EH (cell line): ENCODE measurements at places on chromosomes 6 and 20.

- DNase-seq, result no peak
These were observed 19.6 kb downstream of the MBOAT1 start for GRCh38 chr6:20192625-20193024.

DNA sequence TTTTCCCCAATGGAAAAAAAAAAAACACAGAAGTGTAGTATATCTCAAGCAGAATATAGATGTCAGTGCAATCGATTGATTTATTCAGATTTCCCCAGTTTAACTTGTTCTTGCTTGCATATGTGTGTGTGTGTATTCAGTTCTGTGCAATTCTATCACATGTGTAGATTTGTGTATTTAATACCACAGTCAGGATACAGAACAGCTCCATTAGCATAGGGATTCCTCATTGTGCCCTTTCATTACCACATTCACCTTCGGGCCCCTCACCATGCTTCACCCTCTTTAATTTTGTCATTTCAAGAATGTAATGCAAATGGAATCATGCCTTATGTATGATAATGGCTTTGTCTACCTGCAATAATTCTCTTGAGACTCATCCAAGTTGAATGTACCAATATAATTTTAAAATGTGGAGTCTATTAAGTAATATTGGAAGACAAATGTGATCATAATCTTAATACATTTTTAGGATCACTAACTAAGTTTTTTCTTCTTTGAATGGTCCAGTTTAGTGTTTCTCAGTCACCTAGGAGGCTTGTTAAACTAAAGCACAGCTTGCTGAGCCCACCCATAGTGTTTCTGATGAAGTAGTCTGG lies 187.9 kb downstream of the TENT5A start:
- DNase-seq, result no peak

DNA sequence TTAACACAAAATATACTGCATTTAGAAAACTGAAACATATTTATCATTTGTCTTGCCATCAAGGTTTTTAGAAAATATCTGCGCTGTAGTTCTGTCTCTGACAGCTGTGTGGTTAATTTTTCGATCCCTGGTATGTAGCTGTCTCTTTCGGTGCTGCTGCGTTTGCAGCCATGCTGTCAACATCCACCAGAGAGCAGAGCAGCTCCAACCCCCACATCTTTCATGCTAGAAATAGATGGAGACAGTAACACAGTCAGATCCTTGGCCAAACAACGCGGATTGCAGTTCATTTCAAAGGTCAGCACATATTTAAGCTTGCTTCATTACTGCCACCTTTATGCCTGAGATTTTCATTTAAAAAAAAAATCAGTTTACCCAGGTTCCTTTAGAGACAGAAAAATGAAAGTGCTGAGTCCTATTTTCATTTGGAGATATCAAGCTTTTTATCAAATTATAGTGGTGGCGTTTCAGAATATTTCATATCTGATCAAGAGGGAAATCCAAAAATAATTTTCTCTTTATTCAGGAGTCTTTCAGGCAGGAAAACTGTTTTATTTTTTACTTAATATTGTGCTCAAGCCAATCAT lies 157.7 kb upstream of the MMS22L start:
- DNase-seq, result peak; percentile 31

DNA sequence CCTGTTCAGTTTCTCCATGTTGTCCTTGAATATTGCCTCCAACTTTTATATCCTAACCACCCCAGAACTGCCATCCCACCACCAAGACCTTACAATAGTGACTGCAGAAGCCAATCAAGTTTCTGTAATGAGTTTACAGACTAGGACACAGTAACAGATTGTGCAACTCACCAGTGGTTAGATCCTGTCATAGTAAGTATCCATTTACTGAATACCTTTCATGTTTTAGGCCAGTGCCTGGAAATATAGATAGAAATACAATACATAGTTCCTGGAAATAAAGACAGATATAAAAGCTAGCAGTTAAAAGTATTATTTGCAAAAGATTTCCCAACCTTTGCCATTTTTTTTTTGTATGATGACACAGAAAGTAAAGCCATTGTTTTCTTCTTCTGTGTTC lies 471.8 kb upstream of the BTBD3 start:
- peak; percentile 51 for DNase-seq

DNA sequence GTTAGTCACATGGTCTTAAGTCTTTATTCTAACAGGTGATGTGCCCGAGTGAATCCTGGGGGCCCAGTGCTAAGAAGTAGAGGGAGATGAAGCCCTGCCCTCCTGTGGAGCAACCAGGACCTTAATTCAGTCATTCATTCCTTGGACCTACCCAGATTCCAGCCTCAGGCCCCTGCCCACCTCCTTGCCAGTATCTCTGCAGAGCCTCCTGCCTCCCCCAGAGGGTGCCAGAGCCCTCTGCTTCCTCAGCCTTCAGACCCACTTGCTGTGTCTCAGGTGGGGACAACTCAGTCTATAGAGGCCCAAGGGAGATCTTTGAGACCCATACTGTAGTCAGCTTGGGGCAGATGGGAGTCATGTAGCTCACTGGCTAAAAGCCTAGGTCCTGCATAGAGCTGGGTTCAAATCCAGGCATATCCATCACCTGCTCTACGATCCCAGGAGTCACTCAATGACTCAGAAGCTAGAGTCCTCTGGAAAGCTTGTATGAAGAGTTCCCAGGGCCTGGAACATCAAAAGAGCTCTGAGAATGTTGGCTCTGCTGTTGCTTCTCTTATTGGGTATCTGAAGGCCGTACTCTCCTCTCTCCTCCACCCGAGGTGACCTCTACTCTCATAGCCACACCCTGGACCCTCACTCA lies 3.9 kb upstream of the SIGLEC1 start:
- peak; percentile 60 for DNase-seq

DNA sequence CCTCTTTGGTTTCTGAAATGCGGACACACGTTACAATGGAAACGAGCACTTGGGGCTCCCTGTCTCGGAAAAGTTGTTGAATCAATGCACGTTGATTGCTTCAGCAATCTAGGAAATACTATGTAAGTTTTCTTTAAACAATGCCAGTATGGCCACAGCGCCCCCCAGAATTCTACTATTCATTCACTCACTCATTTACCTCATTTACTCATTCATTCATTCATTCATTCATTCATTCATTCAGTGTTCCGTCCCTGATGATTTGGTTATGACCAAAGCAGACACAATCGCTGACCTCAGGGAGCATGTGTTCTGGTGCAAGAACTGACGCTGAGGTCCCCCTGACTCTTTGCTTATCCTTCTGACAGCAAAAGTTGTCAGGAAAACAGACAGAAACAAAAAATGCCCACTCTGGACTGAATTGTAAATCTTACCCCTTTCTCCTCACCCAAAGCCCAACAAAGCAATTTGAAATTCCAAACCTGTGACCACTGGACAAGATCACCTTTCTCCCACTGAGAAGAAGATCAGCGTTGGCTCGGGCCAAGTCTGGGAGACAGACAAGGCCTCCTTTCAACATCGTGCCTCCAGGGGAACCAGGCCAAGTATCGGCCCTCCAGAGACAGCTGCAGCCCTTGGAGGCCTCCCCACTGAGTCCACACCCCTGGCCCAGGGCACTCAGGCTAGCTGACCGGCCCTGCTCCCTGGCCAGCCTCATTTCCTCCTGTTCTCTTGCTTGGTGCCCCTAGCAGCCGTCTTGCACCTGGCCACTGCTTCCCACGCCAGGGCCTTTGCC lies 15.0 kb upstream of the PMEPA1 start:
- DNase-seq, result no peak

GRCh38 chr6:28207510-28208110 lies 17.5 kb upstream of the ZSCAN9 start:
- DNase-seq, result peak; percentile 46

DNA sequence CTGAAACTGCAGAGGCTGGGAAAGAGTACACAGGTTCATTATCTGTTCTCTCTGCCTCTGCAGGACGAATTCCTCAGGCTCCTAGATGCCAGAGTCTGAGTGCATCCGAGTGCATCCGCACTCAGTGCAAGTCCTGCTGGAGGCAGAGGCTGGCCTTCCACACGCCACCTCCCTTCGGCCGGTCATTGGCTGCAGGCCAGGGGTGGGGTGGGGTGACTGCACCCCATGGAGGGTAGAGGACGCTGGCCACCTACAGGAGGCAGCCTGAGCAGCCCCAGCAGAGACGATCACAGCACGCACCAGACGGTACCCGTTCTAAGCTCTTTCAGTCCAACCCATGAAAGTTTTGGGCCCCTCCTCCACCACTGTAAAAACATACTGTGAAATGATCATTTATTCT lies 11.7 kb downstream of the SFT2D1 start:
- no peak for DNase-seq

- DNase-seq, result no peak
These were observed 25.1 kb upstream of the CCR6 start for GRCh38 chr6:167097770-167098169.

- no peak for DNase-seq
These were observed 8.9 kb upstream of the DNAJC5 start for GRCh38 chr20:63886054-63886419.

- peak; percentile 67 for DNase-seq
These were observed 140.5 kb upstream of the ATXN1 start for GRCh38 chr6:16901782-16902181.

GRCh38 chr20:41072915-41073314 lies 44.3 kb downstream of the TOP1 start:
- DNase-seq, result no peak

GRCh38 chr6:120872262-120872578 lies 462.1 kb downstream of the TBC1D32 start:
- no peak for DNase-seq

DNA sequence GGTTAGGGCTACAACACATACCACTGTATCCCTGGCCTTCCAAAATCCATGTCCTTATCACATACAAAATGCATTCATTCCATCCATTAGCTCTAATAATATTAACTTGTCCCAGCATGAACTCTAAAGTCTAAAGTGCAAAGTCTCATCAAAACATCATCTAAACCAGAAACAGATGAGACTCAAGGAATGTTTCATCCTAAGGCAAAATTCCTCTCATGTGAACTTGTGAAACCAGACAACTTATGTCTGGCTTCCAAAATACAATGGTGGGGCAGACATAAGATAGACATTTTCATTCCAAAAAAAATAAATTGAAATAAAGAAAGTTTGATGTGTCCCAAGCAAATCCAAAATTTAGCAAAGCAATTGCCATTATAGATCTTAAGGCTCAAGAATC lies 257.4 kb downstream of the HTR1B start:
- peak; percentile 55 for DNase-seq

DNA sequence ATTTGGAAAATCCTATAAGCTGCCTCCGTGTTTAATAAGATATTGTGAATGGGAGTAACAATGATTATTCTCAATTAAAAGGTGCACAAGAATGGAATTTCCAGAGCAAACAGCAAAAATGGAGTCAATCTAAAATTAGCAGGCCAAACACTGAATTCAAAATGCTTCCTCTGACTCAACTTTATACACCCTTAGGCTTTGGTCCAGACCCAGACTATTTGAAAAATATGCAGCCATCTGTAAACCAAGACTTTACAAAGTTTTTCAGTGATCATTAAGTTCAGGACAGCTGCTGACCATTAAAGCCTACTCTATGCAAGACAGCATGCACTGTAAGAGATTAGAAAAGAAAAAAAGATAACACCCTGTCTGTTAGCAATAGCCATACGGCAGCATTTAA lies 39.4 kb upstream of the CCN6 start:
- peak; percentile 93 for DNase-seq

DNA sequence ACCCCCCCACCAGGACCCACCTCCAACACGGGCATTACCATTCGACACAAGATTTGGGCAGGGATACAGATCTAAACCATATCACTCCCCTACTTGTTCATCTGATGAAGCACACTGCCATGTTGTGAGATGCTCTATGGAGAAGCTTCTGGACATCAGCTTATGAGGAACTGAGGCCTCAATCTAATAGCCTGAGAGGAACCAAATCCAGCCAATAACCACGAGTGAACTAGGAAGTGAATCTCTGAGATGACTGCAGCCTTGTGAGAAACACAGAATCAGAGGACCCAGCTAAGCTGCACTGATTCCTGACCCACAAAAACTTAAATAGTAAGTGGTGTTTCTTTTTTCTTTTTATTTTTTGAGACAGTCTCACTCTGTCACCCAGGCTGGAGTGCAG lies 21.6 kb upstream of the ZBTB2 start:
- DNase-seq, result no peak

- DNase-seq, result no peak
These were observed 6.4 kb downstream of the EYA4 start for GRCh38 chr6:133247581-133247980.

- DNase-seq, result no peak
These were observed 627.7 kb downstream of the QKI start for GRCh38 chr6:164042212-164042611.
